Right renal cortex interstitium (tissue), 3 donors: ENCODE measurements at places on chromosomes 16 and 17. TPM values are rescaled to one million over a fixed set of nuclear protein-coding genes. Genes with fewer than 3 reads are reported as not detected.

DNA sequence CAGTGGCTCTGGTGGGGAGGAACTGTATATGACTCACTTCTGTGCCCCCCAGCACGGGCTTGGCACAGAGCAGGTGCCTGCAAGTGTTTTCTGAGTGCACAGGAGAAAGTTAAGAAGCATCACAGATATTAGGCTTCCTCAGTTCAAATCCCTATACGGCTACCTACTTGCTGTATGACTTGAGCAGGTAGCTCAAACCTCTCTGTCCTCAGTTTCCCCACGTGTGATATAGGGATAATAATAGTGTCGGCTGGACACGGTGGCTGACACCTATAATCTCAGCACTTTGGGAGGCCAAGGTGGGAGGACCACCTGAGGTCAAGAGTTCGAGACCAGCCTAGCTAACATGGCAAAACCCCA lies 95.7 kb downstream of the C16orf78 start:
- DNase-seq = no peak

DNA sequence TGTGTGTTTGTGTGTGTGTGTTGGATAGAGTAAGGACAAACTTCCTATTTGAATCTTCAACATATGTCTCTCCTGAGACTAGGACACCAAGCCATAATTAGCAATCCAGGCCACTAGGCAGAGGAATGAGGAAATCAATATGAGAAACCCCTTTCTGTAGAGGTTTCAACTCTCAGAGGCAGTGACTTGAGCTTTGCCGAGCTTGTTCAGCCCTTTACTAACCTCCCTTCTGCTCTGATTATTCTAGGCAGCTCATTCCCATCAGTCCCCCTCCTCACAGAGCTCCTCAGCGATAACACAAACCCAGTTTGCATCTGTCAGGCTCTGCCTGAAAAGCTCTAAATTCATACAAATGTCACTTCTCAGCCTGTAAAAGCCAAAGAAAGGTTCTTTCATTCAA lies 1030.3 kb downstream of the CDH8 start:
- no peak for DNase-seq

GRCh38 chr17:66211047-66211810 lies 18.0 kb downstream of the APOH start:
- no peak for DNase-seq

GRCh38 chr16:14309001-14309886 lies 238.1 kb downstream of the MRTFB start:
- DNase-seq = no peak

DNA sequence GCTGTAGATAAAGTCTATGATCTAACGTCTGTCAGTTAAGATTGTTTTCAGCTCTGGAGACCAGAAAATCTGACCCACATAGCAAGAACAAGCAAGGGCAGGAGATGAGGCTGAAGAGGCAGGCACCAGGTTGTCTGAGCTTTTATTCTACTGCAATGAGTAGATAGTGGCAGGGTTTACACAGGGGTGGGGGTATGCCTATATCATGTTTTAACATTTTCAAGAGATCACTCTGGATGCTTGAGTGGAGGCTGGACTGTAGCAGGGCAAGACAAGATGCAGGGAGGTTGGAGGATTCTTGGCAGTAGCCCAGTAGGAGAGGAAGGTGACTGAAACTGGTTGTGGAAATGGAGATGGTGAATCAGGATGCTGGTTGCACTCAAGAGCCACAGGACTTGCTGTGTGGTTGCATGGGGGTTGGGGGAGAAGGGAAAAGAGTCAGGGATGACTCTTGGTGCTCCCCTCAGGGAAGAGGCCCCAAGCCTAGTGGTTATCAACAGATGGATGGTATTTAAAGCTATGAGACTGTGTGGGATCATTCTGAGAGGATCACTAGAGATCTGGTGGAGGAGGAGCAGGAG lies 143.1 kb upstream of the KCNJ18 start:
- DNase-seq = no peak

DNA sequence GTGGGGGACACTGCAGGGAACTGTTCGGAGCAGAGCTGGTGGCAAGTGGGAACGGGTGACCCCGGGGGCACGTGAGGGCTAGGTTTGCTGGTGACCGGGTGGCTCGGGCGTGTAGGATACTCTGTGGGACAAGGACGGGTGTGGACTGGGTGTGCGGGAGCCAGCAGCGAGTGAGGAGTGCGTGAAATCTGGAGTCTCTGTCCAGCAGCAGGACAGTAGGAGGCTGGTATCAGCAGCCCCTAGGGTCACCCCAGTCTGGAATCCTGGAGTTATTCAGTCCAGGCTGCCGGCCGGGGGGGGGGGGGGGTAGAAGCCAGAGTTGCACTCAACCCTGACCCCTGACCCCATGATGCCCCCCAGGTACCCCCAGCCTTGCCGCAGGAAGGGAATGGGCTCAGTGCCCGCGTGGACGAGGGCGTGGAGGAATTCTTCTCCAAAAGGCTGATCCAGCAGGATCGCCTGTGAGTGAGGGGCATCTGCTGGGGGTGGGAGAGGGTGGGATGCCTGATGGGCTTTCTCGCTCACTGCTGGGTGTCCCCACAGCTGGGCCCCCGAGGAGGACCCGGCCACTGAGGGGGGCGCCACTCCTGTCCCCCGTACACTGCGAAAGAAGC lies 6.2 kb downstream of the ACD start:
- no peak for DNase-seq

AOC3 gene
- polyA plus RNA-seq = 5.3 TPM

MEOX1 gene
- 11.1 TPM for polyA plus RNA-seq

CEP295NL gene
- polyA plus RNA-seq = not detected
